Left cardiac atrium (tissue), 4 donors: ENCODE measurements at places on chromosomes 16 and 17. TPM values are rescaled to one million over a fixed set of nuclear protein-coding genes. Genes with fewer than 3 reads are reported as not detected.

GRCh38 chr16:82641336-82641984, 14.7 kb downstream of the CDH13 start:
- DNase-seq, result no peak

TEKT1 gene
- total RNA-seq, result not detected

- DNase-seq, result no peak
Measured at GRCh38 chr17:83089328-83090132, 10.1 kb downstream of the METRNL start.

GRCh38 chr17:58614859-58615459, 76.9 kb downstream of the TEX14 start:
- DNase-seq, result no peak

DNA sequence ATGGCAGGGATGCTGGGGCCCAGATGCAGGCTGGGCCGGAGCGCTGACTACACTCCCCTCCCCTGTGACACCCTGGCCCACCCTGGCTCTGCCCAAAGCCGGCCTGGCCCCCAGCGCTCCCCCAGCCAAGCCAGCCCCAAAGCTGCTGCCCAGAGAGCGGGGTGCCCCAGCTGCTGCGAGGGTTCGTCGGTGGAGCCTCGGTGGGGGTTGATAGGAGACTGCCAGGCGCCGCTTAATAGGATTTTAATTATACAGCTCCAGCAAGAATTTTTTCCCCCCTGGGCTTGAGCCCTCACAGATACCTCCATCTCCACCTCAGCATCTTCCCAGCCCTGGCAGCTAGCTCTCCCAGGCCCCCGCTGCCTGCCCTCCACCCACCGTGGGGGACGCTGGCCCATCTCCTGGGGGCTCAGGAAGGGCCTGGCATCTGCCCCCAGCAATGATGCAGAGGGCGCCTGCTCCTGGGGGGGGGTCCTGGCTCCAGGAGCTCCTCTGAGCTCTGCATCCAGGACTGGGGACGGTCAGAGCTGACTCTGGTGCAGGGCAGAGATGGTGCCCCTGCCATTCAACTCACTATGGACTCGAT, 36.8 kb upstream of the DLX4 start:
- DNase-seq, result no peak

- DNase-seq, result no peak
Measured at GRCh38 chr17:39915559-39915958, 2.9 kb downstream of the GSDMB start.

AOC2 gene
- total RNA-seq, result 3.8 TPM

ABCC11 gene
- total RNA-seq, result not detected

GRCh38 chr17:68591583-68591982, 9.6 kb downstream of the FAM20A start:
- DNase-seq, result peak; percentile 35
